ENCODE measurements at places on chromosomes 3 and 15.

GRCh38 chr3:102896851-102897621 is 462.2 kb downstream of the ZPLD1 start:
- no peak for DNase-seq

- DNase-seq = no peak
Observed at GRCh38 chr3:62261736-62262135, 111.6 kb downstream of the FEZF2 start.

- peak; percentile 13 for DNase-seq
Observed at GRCh38 chr15:38671675-38672254, 107.2 kb upstream of the RASGRP1 start.

DNA sequence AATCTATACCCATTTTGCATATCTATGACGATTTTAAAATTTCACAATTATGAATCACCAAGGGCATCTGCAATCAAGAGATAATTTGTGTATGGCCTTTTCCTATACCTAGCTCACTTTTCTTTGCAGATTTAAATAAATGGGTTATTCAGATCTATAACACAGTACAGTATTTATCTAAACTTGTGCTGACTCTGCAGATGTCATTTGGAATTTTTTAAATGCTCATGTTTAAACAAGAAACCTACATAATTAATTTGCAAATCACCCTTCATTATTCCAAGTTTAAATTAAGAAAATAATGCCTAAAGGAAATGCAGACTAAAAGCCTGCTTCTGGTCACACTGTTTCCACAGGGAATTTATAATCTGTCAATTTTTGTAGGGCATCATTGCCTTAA is 284.2 kb downstream of the SI start:
- no peak for DNase-seq

GRCh38 chr3:109334572-109334971 is 2.8 kb downstream of the DPPA4 start:
- no peak for DNase-seq

GRCh38 chr3:11140030-11140712 is 14.1 kb upstream of the HRH1 start:
- DNase-seq = no peak

GRCh38 chr3:15405448-15406050 is 21.8 kb downstream of the METTL6 start:
- peak; percentile 52 for DNase-seq

- no peak for DNase-seq
Observed at GRCh38 chr15:93270937-93271467, 182.0 kb upstream of the RGMA start.

GRCh38 chr3:178343433-178344038 is 192.7 kb upstream of the KCNMB2 start:
- DNase-seq = no peak

DNA sequence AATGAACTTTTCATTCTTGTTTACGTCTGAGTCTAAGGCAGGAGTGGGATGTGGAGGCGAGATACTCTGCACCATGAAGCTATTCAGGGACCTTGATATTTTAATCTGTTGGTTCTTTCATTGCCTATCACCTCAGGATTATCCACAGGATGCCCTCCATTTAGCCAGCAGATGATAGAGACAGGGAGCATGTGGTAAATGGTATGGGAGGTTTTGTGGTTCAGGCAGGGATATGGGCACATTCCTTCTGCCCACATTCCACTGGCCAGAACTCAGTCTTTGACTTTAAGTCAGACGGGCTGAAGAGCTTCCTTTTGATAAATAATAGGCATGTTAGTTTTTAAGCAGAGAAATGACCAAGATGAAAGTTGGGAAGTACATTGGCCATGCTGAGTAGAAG is 548.0 kb upstream of the CCDC54 start:
- DNase-seq = peak; percentile 57

- DNase-seq = peak; percentile 60
Observed at GRCh38 chr15:78944669-78945407, at the start of gene CTSH. TSS of gene CTSH (minus strand) at chr15:78945046. CDS start at chr15:78944981, 65 bp downstream.

DNA sequence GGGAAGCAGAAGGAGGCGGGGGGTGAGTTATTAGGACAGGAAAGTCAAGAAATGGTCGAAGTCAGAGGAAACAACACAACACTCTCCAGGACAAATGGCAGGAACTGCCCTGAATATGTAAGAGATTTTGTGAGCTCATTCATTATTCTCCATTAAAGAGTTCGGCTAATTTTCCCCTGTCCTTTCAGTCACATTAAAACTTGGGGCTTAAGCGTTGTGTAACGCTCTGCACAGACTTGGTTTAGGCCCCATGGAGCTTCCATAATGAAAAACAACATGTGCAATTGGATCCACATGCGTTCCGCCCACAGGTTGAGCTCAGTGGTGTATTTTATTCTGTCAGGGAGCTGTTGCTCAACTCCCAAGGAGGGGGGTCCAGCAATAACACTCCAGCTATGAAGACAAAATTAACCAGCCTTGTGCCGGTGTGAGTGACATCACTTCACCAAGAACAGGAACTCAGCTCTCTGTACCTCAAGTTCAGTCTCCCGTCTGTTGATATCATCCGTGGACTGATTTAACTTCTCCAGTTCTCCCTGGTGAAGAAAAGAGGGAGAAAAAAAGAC is 2.3 kb downstream of the SH3BP5 start:
- DNase-seq = no peak

DNA sequence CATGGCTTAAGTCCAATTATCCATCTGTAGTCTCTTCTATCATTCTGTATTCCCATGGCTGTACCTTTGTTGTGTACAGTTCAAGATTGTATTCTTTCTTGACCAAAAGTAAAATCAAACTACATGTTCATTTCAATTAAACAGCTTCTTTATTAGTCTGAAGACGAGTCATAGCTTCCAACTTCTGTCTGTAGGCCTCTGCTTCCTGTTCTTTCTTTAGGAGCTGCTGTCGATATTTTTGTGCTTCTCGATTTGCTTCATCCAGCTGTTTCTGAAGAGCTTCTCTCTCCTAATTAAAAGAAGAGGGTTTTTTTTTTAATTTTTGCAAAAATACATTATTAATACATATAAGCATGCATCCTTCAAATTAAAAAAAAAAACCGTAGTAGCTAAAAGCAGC is 13.0 kb upstream of the HDC start:
- no peak for DNase-seq

DNA sequence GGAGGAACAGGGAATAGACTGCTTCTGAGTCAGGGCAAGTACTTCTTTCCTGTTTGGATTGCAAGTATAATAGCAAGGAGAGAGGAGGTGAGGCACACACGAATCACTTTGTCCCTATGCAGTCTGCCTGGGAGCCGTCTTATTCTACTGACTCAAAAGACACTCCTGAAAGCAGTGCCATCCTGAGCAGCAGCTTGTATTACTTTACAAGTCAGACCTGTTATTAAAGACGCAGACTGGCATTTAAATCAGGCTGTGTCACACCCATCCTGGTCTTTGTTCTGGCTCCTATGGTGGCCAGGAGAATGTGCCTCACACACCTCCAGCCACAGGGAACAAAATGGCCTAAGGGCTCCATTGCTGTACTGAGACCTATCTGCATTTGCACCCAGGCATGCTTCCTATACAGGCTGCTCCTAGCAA is 17.9 kb upstream of the SQOR start:
- no peak for DNase-seq

DNA sequence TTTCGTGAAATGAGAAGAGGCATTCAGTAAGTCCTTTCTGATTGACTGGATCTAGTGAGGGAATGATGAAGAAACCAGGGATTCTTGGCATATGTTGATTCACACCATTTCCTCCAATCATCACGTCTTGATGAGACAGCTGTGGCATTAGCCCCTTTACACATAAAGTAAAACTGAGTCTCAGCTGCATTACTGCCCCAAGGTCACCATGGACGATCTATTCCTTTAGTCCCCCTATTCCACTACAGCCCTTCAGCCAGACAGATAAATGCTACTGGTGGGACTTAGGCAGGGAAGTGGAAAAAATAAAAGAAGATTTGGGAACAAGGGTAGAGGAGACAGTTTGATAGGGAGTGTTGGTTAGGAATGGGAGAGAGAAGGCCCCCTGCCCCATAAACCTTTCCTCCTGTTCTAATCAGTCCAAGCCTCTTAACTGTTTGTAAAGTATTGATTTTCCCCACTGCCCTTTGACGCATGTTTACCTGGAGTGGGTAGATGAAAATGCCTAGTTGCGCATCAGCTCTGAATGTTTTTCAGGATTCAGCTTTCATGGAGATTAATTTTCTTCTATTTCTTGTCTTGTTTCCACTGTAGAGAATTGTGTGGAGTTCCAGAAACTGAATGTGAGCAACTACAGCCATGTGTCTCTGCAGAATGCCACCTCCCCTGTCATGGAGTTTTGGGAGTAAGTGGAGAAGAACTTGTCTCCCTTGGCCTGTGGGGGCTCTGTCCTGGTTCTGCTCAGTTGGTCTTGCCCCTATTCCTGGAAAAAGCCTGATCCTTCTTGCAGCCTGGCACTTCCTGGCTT is 6.9 kb downstream of the SLC6A11 start:
- no peak for DNase-seq

GRCh38 chr3:47010111-47010712 is 30.7 kb downstream of the NBEAL2 start:
- DNase-seq = no peak

DNA sequence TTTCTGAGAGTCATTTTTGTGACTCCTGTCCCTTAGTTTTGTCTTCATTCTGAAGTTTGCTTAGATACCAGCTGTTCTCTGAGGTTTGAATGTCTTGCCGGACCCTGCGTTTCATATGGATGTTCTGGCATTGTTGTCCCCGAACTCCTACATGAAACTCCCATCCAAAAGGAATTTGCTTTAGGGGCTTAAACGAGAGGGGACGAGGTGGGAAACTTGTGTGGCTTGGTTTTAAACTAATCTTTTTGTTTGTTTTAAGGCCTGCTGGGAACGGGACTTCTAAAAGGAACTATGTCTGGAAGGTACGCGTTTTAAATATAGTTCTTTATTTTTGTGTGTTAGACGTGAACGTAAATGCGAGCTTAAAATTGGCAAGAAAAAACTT is 679 bp downstream of the RPL35A start:
- DNase-seq = no peak

DNA sequence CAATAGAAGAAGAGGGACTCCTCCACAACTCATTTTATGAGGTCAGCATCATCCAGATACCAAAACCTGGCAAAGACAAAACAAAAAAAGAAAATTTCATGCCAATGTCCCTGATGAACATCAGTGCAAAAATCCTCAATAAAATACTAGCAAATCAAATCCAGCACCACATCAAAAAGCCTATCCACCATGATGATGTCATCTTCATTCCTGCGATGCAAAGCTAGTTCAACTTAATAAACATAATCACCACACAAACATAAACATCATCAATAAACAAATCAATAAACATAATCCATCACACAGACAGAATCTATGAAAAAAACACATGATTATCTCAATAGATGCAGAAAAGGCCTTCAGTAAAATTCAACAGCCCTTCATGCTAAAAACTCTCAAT is 342.1 kb downstream of the RSL24D1 start:
- DNase-seq = no peak

- DNase-seq = no peak
Observed at GRCh38 chr3:49470714-49471420, 800 bp downstream of the DAG1 start.

DNA sequence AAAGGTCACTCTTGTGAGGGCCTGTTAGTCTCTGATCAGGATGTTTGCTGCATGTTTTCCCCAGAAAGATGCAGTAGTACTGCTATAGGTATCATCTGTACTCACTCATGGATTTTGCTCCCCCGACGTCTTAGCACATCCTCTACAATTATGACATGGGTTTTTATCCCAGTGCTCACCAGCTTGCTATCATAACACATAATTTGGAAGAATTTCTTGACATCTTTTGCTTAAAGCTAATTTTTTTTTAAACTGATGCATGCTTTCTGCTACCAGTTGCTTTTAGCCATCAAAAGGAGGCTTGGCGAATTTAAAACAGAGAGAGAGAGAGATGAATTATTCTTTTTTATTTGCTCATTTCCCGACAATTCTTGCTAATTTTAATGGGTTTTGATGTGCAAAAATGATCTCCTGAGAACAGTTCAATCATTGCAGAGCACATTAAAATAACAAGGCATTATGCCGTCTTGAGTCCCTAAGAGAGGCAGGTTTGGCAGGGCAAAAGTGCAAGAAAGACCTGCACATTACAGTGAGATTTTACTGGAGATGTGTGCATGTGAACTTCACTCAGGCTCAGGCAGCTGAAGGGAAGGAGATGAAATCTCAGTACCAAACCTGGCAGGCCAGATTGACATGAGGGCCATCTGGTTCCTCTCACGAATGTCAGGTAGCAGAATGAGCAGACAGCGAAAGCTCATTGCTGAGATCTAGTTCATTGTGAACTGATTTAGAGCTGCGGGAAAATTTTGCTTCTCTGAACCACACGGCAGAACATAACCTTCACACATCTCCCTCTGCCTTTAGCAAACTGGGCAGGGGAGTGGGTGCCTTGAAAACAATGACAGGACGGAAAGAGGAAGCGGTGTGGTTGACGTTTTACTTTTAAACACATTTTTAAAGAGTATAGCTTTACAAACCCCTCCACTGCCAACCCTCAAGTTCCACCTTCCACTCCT is 25.9 kb upstream of the GOLGA8B start:
- no peak for DNase-seq

DNA sequence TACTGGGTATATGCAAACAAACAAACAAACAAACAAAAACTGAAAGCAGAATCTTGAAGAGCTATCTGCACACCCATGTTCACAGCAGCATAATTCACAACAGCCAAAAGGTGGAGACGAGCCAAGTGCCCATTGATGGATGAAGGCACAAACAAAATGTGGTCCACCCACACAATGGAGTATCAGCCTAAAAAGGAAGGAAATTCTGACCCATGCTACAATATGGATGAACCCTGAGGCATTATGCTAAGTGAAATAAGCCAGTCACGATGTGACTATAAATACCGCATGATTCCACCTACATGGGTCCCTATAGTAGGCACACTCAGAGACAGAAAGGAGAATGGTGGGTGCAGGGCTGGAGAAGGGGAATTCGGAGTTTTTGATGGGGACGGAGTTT is 24.1 kb downstream of the XPC start:
- no peak for DNase-seq

DNA sequence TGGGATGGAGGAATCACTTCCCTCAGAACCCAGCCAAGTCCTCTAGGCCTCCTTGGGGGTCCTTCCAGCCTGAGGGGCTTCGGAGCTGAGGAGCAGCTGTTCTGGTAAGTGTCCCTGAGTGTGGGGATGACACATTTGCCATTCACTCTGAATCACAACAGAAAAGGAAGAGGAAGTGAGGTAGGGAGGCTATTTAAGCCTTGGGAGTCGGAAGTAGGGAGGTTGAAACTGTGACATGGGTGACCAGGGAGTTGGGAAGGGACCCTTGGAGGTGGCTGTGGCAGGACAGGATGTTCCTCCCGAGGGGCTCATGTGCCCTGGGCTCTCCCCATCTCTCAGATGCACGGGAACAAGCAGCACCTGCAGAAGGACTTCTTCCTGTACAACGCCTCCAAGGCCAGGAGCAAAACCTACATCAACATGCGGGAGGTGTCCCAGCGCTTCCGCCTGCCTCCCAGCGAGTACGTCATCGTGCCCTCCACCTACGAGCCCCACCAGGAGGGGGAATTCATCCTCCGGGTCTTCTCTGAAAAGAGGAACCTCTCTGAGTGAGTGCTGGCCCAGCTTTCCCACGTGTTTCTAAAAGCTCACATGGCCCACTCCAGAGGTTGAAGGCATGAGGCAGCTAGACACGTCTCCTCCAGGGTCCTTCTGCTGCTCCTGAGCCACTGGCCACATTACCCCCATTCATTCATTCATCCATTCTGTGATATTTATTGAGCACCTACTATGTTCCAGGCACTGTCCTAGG is 43.3 kb downstream of the CAPN3 start:
- no peak for DNase-seq

All from EL (cell line).